ENCODE measurements at places on chromosomes 1 and 21.

- peak; percentile 77 for DNase-seq
These were observed 21.4 kb upstream of the FMO1 start for GRCh38 chr1:171226747-171227370.

GRCh38 chr21:41769933-41770332 lies 3.1 kb upstream of the RIPK4 start:
- no peak for DNase-seq

GRCh38 chr1:18100491-18101063 lies 7.0 kb upstream of the IGSF21 start:
- peak; percentile 60 for DNase-seq

DNA sequence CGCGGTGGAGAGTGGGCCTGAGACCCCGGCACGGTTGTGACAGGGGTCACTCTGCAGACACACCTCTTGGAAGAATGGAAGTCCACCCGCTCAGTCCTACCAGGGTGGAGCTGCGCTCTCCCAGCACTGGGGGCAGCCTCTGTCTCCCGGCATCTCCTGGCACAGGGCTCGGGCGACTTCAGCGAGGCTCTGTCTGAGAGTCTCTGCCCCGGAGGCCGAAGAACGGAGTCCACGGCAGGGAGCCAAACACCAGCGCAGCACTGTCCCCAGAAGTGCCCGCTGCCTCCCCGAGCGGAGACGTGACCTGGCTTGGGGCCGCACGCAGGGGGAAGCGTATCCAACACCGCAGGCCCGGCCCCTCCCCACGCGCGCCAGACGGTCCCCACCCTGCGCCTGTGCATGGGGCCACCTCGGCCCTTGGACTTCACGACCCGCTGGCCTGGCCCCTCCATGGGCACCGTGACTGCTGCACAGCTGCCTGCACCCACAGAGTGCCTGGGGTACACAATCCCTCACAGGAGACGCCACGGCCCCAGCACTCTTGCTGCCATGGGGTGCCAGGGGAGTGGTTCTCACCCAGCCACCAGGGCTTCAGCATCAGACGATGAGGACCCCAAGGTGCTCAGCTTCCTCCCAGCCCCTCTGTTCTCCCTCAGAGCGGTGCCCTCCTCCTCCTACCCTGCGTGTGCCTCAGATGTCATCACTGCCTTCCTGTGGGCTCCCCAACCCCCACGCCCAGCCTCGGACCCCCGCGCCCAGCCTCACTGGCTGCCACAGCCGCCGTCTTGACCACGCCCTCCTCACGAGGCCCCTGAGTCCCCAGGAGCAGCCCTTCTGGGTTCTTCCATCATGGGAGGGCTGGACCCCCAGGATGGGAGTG lies 14.9 kb upstream of the RNF223 start:
- no peak for DNase-seq

DNA sequence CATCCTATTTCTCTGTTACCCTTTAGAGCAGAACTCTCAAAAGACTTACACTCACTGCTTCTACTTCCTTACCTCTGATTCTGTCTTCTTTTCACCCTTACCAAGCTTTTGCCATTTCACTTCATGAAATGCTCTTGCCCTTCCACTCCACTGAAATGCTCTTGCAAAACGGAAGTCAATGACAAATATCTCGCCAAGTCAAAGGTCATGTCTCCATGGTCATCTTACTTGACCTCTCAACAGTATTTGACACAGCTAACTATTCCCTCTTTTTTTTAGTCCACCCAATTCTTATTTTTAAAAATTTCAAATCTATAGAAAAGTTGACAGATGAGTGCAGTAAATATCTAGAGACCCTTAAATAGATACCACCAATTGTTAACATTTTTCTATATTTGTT lies 107.7 kb downstream of the OLFML2B start:
- DNase-seq = no peak

DNA sequence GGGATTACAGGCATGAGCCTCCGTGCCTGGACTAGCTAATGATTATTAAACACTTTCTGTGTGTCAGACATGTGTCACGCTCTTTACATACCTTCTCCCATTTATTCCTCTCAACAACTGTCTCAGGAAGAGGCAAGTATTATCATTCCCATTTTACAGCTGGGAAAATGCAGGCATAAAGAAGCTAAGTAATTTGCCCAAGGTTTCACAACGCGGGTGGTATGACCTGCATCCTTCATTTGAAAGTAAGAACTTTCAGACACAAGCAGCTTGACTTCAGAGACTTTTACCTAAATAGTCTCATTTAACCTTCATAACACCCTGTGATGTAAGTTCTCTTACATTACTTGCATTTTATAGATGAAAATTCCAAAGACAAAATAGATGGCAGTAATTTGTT lies 1.0 kb upstream of the ZSCAN20 start:
- DNase-seq = no peak

GRCh38 chr1:22508329-22508728 lies 55.0 kb upstream of the EPHA8 start:
- no peak for DNase-seq

GRCh38 chr1:21909787-21910503 lies 27.2 kb downstream of the HSPG2 start:
- no peak for DNase-seq

DNA sequence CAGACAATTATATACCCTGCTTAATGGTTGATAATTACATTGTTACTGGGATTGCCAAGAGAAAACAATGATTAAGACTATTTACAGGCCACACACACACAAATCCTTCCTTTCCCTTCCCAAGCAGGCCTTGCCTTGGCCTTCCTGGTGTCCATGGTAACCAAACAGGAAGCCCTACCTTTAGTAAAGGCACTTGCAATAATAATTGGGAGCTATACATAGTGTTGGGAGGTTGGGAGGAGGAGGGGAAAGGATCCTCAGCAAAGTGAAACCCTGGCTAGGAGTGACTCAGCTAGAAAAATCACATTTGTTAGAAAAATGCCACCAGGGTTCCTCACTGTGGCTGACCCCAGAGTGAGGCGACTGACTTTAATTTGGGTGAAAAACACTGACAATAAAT lies 122.3 kb upstream of the ADAR start:
- peak; percentile 38 for DNase-seq

All from ELR (cell line).